ENCODE measurements at places on chromosomes 6 and 20. TPM values are rescaled to one million over a fixed set of nuclear protein-coding genes. Genes with fewer than 3 reads are reported as not detected.
A peak's percentile ranks its signal among the peaks of the same experiment; 100 is the strongest.

Gene ARMH2
- not detected for total RNA-seq

Gene ZSCAN23
- 2.0 TPM for total RNA-seq

- no peak within 1 kb of the TSS for H3K4me3 ChIP-seq
- H3K27ac ChIP-seq, result no peak within 1 kb of the TSS
- DNase-seq, result no peak
These were observed at the start of gene BPIFB4 for GRCh38 chr20:33079259-33079658. Gene BPIFB4 (plus strand): TSS chr20:33079643. CDS start chr20:33081527, 1,884 bp downstream.

Gene RBBP8NL
- not detected for total RNA-seq

- no peak overlapping the region for H3K27ac ChIP-seq
- peaks cover 2% of the 10 kb centered on the region for H3K27me3 ChIP-seq
- no peaks in the 10 kb centered on the region for H3K36me3 ChIP-seq
- H3K4me1 ChIP-seq, result no peaks in the 10 kb centered on the region
- no peak for DNase-seq
- no peak overlapping the region for H3K4me3 ChIP-seq
These were observed 972 bp downstream of the GSTA3 start for GRCh38 chr6:52908526-52908925.

- no peak overlapping the region for H3K4me3 ChIP-seq
- no peak overlapping the region for H3K27ac ChIP-seq
- no peak for DNase-seq
- H3K27me3 ChIP-seq, result no peaks in the 10 kb centered on the region
- H3K4me1 ChIP-seq, result peaks cover 16% of the 10 kb centered on the region
- H3K36me3 ChIP-seq, result peaks cover 16% of the 10 kb centered on the region
These were observed 571.0 kb upstream of the NOX3 start for GRCh38 chr6:156026486-156027247.

DNA sequence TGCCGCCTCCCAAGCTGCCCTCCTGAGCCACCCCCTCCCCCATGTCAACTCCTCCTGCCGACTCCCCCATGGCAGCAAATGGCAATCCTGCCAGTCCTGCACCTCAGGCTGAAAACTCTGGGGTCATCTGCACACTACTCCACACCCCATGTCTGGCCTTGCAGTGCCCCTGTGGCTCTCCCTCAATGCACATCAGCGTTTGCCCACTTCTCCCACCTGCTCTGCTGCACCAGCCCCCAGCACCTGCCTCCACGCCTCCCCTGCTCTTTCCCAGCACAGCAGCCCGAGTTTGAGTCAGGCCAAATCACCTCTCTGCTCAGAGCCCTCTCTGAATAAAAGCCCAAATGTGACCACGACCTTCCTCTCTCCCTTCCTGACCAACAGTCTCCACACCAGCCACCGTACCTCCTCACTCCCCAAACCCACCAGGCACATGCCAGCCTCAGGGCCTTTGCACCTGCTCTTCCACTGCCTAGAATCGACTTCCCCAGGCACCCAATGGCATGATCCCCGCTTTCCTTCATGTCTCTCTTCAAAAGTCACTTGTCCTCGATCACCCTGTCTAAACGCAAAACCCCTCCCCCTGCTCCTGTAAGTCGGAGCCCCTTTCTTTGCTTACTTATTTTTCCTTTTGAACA is 4.3 kb downstream of the PXDC1 start:
- H3K36me3 ChIP-seq, result no peaks in the 10 kb centered on the region
- H3K4me1 ChIP-seq, result peaks cover 9% of the 10 kb centered on the region
- DNase-seq, result no peak
- peaks cover 15% of the 10 kb centered on the region for H3K27me3 ChIP-seq

Gene C6orf163
- 1.1 TPM for total RNA-seq

Gene NINL
- 2.6 TPM for total RNA-seq

DNA sequence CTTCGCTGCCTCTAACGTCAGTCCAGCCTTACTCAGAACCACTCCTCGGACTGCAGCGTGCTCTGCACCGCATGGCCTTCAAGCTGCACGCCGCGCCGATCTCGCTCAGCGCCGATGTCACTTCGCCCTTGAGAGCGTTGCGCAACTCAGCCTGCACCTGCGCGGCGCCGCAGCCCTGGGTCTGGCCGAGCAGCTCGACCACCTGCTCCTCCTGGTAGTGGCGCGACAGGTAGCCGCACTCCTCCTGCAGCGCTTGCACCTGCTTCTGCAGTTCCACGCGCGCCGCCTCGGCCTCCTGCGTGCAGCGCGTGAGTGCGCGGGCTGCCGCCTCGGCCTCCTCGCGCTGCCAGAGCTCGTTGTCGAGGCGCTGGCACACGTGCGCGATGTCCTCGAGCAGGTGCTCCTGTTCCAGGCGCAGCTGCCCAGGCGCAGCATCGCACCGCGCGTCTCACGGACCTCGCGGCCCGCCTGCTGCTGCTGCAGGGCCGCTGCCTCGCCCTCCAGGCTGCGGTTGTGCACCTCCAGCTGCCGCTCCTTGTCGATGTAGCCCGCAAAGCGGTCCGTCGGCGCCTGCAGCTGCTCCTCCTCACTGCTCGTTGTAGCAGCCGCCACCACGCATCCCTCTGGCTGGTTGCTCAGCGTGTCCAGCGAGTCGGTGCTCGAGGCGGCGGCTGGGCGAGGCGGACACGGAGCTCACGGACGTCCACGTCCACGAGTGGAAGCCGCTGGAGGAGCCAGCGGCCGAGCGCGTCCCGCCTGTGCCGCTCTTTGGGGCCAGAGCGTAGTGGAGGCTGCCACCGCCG is 380.6 kb upstream of the CHD6 start:
- H3K27me3 ChIP-seq, result no peaks in the 10 kb centered on the region
- no peaks in the 10 kb centered on the region for H3K36me3 ChIP-seq
- no peak overlapping the region for H3K27ac ChIP-seq
- no peak for DNase-seq
- H3K4me3 ChIP-seq, result no peak overlapping the region

GRCh38 chr20:12928358-12928754 is 80.4 kb upstream of the SPTLC3 start:
- DNase-seq, result no peak
- no peak overlapping the region for H3K27ac ChIP-seq
- no peaks in the 10 kb centered on the region for H3K4me1 ChIP-seq
- H3K4me3 ChIP-seq, result no peak overlapping the region
- H3K36me3 ChIP-seq, result no peaks in the 10 kb centered on the region

GRCh38 chr6:170027647-170028043 is 263.2 kb downstream of the DLL1 start:
- no peak for DNase-seq
- H3K27me3 ChIP-seq, result peaks cover 3% of the 10 kb centered on the region
- H3K27ac ChIP-seq, result no peak overlapping the region
- no peaks in the 10 kb centered on the region for H3K4me1 ChIP-seq
- no peaks in the 10 kb centered on the region for H3K36me3 ChIP-seq

DNA sequence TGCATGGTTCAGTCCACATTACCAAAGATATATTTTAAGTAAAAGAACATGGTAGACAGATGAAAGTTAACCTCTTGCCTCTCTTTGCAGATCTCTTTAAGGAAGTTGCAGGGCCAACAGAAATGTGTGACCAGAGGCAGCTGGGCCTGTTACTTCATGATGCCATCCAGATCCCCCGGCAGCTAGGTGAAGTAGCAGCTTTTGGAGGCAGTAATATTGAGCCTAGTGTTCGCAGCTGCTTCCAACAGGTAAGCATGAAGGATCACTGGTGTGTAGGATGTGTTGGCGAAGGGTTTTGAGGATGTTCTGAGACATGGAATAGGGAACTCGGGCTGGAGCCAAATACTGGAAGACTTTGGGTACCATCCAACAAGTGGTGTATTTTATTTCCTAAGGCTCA is 508.6 kb downstream of the UTRN start:
- H3K4me3 ChIP-seq, result no peak overlapping the region
- H3K27ac ChIP-seq, result no peak overlapping the region
- H3K27me3 ChIP-seq, result no peaks in the 10 kb centered on the region
- no peak for DNase-seq
- peaks cover 37% of the 10 kb centered on the region for H3K36me3 ChIP-seq

DNA sequence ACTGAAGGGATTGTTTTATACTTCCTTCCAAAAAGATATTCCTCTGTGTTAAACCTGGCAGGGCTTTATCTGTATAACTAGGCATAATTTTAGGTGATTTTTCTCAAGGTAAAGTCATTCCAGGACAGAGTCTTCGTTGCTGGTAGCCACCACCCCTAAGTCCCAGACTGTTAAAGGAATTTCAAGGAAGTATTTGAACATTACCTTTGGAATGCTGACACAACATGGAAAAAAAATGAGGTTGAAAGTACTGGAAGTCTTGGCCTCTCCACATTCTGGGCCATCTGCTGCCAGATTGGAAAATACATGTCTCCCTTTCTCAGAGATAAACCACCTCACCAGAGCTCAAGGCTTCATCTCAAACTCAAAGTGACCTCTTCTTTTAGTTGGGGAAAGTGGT is 27.0 kb upstream of the ETV7 start:
- no peaks in the 10 kb centered on the region for H3K27me3 ChIP-seq
- no peak for DNase-seq
- H3K27ac ChIP-seq, result no peak overlapping the region
- H3K36me3 ChIP-seq, result peaks cover 2% of the 10 kb centered on the region
- H3K4me1 ChIP-seq, result no peaks in the 10 kb centered on the region

DNA sequence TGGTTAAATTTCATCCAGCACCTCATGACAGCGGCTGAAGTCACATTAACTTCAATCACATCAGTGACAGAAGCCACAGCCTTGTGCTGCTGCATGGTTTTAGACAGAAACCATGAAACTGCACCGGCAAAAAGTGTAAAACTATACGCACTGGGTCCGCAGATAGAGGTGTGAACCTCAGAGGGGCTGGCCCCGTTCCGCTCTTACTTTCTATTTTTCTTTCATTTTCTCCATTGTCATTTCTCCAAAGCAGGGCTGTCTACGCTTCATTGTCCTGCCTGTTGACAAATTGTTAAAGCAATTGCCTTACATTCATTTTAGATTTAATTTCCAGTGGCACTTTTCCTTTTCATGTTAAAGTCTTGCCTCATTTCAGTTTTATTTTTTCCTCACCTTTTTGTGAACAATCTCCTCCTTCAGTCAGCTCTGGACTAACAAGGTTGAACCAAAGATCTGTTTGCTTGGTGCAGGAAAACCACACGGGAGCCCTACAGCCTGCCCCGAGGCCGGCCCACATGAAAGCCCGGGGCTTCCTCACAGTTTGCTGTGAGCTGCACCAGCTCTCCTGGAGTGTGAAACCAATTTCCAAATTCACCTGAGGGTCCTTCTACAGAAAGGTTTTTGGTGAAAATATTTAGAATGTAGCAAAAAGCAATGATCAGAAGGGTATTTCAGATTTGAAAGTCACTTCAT is 63.7 kb downstream of the PRR18 start:
- peak; percentile 78 for DNase-seq
- H3K4me3 ChIP-seq, result peak overlapping the region; percentile 49
- H3K4me1 ChIP-seq, result peaks cover 18% of the 10 kb centered on the region
- no peaks in the 10 kb centered on the region for H3K27me3 ChIP-seq
- H3K36me3 ChIP-seq, result no peaks in the 10 kb centered on the region

GRCh38 chr20:16444057-16444777 is 129.0 kb downstream of the KIF16B start:
- peaks cover 22% of the 10 kb centered on the region for H3K36me3 ChIP-seq
- DNase-seq, result no peak
- peaks cover 6% of the 10 kb centered on the region for H3K4me1 ChIP-seq
- no peak overlapping the region for H3K4me3 ChIP-seq

DNA sequence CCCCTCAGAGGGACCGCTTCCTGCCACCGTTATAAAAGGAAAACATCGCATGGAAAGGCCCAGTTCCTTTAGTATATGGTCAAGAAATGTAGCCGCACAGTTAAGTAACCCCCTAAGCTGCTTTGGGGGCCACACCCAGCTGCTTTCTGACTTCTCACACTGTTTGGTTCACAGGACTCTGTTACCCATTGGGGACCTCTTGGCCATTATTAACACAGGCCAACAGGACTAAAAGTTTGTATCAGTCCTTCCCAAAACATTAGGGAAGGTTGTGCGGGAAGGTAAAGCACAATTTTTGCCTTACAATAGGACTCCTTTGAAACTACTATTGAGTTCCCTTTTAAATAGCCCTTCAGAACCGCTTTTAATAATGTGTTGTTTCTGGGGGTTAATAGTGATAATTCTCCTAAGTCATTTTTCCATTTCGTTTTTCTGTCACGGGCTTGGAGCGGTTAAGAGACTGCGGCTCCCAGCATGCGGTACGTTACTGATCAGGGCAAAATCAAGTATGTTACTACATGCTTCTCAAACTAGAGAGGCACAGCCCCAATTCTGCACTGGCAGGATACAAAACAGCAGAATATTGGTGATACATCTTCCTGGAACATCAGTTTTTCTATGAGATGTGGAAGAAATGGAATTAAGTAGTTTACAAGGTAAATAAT is 668 bp upstream of the RPP40 start:
- H3K27me3 ChIP-seq, result no peaks in the 10 kb centered on the region
- H3K4me1 ChIP-seq, result peaks cover 11% of the 10 kb centered on the region
- DNase-seq, result no peak
- H3K36me3 ChIP-seq, result peaks cover 12% of the 10 kb centered on the region
- peak overlapping the region; percentile 90 for H3K4me3 ChIP-seq
- peak overlapping the region; percentile 91 for H3K27ac ChIP-seq

DNA sequence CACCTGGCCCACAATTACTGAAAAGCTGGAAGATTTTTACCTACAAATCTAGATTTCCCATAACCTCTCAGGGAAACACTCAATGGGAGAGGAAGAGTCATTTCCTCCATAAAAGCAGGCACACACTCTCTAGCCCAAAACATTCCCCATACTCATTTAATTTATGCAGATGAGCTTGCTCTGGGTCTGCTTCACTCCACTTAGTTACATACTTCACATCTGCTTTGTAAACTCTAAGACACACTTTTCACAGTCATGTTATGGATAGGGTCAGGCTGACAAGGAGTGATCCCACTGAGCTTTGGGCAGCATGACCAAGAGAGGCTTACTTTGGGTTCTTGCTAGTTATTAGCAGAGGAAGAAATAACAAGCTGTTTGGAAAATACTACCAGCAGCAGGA is 27.4 kb downstream of the TRPC4AP start:
- H3K4me3 ChIP-seq, result no peak overlapping the region
- DNase-seq, result no peak
- H3K36me3 ChIP-seq, result peaks cover 28% of the 10 kb centered on the region

DNA sequence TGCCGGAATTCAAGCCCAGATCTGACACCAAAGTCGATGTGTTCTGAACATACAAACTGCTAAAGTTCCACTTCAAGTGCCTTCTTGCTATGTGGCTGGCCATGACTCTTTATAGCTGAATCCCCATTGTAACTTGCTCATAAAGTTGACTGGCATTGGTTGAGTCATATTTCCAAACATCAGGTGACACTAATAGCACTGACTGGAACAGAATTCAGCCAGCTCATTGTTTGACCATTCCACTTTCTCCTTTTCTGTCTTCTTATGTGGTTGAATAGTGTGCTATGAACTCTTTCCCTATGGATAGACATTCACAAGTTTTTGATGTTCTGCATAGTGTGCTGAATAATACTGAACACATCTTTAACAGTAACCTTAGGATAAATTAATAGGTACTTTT is 266.2 kb upstream of the ZFP64 start:
- no peaks in the 10 kb centered on the region for H3K4me1 ChIP-seq
- no peaks in the 10 kb centered on the region for H3K36me3 ChIP-seq
- no peak for DNase-seq
- no peak overlapping the region for H3K4me3 ChIP-seq
- no peaks in the 10 kb centered on the region for H3K27me3 ChIP-seq

Gene NR2E1
- not detected for total RNA-seq

GRCh38 chr6:148751793-148752170 is 5.0 kb downstream of the UST start:
- no peak for DNase-seq
- peaks cover 42% of the 10 kb centered on the region for H3K27me3 ChIP-seq

- H3K27me3 ChIP-seq, result no peaks in the 10 kb centered on the region
- peaks cover 39% of the 10 kb centered on the region for H3K4me1 ChIP-seq
- H3K4me3 ChIP-seq, result peak overlapping the region; percentile 90
- peak overlapping the region; percentile 96 for H3K27ac ChIP-seq
- DNase-seq, result no peak
These were observed 9.8 kb upstream of the ELOVL5 start for GRCh38 chr6:53358440-53359094.
